ENCODE measurements at places on chromosomes 1 and 21. TPM values are rescaled to one million over a fixed set of nuclear protein-coding genes. Genes with fewer than 3 reads are reported as not detected.

Gene MORN1
- total RNA-seq, result 24.2 TPM

Gene RXFP4
- total RNA-seq, result not detected

Gene IFFO2
- 6.2 TPM for total RNA-seq

Gene MAB21L3
- total RNA-seq, result not detected

Gene FCRLB
- total RNA-seq, result 0.24 TPM

Gene KRTAP12-1
- total RNA-seq, result not detected

Gene ATAD3A
- total RNA-seq, result 19.8 TPM

Gene KCNJ6
- not detected for total RNA-seq

Gene SH2D1B
- not detected for total RNA-seq

- no peak for DNase-seq
These were observed 91.4 kb upstream of the LYPLAL1 start for GRCh38 chr1:219081943-219082925.

DNA sequence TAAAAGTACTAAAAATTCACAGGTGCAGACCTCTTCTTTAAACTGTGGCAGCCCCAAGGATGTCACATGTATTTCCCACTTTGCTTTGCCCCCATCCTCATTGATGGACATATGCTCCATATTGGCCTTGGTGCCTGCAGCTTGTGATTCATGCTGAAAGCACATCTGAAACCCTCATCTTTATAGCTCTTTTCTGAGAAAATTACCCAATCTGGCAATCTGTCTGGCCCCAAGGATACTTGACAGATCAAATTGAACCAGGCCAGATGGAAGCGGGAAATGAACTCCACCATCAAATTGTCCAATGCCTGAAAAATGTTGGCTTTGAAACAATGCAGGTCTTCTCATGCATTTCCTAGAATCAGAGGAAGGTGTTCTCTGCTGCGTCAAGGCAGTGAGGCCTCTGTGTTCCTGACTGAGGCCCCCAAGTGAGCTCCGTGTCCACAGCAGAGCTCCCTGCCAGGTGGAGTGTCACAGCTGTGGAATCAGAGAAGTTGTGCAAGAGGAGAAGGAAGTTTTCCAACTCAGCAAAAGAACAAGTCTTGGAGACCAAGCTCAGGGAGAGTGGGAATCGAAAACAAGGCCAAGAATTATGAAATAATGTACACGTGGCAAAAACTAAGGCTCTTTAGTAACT, 323.7 kb downstream of the PLPP3 start:
- peak; percentile 74 for DNase-seq

GRCh38 chr1:21066356-21067012, 110.2 kb downstream of the EIF4G3 start:
- DNase-seq, result no peak

DNA sequence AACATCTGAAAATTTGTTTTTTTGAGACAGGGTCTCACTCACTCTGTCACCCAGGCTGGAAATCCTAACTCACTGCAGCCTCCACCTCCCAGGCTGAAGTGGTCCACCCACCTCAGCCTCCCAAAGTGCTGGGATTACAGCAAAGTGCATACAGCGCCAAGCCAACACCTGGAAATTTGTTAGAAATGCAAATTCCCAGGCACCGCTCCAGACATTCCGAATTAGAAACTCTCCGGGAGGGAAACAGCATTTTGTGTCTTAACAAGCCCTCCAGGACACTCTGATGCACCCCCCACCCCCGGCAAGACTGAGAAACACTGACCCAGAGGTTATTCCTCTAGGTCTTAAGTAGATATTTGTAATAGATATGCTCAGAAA, 49.1 kb downstream of the ARID4B start:
- no peak for DNase-seq

DNA sequence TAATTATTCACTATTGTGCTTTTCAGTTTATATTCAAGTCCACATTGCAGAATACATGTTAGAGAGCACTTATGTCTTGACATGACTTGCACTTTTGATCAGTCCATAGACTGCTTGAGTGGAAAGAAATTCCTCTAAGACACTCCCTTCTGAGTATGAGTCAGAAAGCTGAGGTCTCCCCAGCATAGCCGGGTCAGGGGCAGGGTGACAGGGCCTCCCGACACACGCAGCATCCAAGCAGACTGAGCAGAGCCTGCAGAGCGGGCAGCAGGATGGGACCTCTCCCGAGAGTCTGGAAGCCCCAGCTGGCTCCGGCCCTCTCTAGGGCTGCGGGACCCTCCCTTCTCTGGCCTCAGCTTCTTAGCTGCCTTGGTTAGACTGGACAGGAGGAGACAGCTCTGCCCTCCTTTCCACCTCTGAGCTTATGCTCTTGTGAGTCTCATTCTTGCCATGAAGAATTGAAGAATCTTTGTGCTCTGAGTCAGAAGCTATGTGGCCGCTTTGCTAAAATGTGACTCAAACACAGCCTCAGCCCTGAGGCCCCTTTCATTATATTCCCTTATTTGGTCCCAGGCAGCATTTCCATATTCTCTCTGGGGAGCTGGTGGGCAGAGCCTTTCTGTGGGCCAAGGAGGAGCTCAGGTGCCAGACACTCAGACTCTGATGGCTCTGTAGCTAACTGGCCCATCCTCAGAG, 11.2 kb upstream of the CAPN2 start:
- peak; percentile 60 for DNase-seq

DNA sequence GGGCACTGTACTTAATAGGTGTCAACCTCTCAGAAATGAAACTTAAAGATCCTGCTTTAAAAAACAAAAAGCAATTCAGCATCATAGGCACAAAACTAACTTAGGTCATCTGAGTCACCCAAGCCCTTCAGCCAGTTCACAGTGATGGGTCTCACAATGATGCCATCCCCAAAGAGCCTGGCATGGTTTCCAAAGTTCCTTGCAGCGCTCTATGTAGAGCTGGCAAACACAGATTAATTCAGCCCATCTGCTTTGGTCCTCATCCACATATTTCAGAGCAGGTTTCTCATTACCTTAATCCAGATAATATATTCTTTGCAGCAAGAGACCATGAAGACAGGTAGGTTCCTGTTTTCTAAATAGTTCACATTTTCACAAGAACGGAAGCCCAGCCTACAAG, 14.6 kb upstream of the PLA2G2C start:
- DNase-seq, result no peak

- DNase-seq, result no peak
These were observed at the start of gene NHLH2 for GRCh38 chr1:115840605-115841460. Gene NHLH2, minus strand, starts transcription at chr1:115841126. Its CDS starts 2,754 bp downstream, at chr1:115838372.

DNA sequence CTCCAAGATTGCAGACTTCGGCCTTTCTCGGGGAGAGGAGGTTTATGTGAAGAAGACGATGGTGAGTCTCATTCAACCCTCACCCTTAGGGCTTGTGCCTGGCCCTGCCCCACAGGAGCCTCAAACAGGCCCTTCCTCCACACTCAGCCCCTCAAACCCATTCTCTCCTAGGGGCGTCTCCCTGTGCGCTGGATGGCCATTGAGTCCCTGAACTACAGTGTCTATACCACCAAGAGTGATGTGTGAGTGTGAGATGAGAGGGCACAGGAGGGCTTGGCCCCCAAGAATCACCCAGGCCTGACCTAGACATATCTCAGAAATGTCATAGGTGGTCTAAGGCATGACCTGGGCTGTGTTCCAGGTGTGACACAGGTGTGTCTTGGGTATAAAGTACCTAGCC, 18.3 kb upstream of the MPL start:
- DNase-seq, result no peak

DNA sequence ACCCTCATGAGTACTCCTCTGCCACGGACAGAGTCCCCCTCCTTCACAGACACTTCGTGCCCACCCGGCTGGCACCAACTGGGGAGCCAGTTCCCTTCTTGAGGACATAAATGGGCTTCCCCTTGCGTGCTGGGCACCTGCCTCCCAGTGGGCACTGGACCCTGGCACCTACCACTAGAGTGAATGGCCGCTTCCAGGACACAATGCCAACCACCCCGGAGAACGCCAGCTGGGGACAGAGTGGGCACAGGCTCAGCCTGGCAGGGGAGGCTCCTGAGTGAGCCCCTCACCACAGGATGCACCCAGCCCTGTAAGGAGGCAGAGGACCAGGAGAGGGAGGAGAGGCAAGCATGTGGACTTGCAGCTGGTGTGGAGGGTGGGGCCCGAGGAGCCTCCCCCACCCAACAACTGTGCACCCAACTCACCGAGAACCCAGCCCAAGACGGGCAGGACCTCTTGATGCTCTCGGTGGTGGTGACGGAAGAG, 1.0 kb downstream of the ENTREP3 start:
- no peak for DNase-seq

GRCh38 chr1:181397845-181398244, 85.5 kb upstream of the CACNA1E start:
- DNase-seq, result no peak

GRCh38 chr21:17476006-17476405, 36.8 kb upstream of the CXADR start:
- no peak for DNase-seq

DNA sequence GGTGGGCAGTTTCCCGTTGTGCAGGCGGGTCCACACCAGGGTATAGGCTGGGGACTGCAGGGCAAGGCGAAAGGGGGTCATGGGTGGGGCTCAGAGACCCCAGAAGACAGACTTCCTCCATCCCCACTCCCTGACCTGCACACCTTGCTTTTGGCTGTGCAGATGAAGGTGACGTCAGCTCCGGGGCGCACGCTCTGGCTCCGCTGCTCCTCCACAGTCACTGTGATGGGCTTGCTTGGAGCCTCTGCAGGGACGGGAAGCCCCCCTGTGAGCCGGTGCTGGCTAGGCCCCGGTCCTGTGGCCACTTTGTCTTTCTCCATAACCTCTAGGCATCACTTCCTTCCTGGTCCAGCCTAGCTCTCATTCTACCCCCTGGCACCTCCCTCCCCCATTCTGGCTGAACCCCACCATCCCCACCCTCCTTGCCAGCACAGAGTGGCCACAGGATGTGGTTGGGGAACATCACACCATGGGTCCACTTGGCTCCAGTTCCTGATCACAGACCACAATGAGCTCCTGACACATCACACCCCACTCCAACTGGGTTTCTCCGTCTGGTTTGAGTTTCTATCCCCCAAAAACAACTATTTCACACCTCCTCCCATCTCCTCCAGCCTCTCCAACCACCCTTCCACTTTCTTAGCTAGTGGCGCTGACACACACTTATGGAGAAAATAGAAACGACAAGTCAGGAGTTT, 45.2 kb downstream of the LDLRAD2 start:
- DNase-seq, result no peak

- DNase-seq, result no peak
These were observed 1.4 kb downstream of the NPPB start for GRCh38 chr1:11857164-11857851.

DNA sequence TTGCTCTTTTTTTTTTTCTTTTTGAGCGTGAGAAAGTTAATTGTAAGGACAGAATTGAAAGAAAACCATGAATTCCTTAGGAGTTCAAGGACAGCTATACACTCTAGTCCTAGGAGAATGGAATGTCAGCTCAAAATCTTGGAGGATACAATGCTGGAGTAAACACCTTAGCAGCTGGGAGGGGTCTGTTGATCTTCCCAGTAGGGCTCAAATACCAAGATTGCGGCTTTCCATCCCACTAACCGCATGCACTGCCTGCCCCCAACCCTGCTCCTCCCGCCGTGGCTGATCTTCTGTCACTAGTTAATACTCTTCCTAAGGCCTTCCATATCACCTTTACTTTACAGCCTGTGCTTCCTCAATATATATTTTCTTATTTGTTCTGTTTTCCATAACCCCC, 2.6 kb upstream of the PDC start:
- no peak for DNase-seq

- no peak for DNase-seq
These were observed 7.6 kb downstream of the ENO1 start for GRCh38 chr1:8870616-8871538.

DNA sequence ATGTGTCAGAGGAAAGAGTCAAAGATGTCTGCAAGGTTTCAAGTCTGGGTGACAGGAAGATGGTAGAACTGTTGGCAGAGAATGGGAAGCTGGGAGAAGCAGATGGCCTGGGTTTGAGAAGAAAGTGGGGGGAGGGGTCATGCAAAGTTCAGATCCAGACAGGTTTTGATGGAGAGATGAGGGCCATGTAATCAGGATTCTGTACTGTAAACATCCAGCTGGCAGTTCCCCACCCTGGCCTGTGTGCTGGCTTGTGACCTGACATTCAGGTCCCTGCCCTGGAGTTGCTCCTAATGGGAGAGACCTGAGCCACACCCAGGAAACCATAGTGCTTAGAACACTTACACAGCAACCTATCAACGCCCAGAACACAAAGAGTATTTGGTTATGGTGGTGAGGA, 15.6 kb upstream of the ETV3 start:
- no peak for DNase-seq

DNA sequence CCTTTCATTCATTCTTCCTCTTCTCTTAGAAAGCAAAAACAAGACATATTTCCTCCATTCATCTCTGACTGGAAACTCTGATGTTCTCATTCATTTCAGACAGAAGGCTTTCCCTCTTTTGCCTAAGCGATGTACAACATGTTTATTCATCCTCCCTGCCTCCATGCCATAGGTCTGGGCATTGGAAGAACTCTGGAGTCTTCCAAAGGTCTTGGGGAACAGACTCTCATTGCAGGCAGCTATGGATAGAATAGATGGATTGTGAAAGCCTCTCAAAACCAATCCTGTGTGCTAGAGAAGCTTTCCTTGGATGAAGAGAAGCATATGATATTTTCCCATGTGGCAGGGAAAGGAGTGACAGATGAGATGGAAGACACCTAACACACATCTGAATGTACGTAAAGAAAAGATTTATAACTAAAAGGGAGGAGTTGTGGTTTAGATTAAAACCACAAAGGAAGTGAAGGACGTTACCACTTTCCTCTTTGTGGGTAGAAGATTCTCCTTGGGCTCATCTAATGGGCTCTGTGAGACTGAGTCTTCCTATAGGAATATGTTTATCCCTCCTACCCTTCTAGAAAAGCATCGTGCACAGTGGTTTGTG, 38.7 kb downstream of the BCL9 start:
- no peak for DNase-seq

DNA sequence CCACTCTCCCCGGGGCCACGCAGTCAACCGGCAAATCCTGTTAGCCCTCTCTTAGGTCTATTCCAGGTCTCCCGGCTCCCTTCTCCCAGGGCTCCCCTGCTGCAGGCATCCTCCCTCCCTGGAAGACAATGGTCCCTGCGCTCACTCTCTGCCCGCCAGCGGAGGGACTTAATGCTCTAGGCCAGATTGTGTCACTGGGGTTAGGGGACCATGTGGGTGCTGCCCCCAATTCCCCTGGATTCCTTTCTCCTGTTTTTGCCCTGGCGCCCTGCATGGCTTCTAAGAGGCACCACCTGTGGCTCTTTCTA, 8.2 kb downstream of the FAM131C start:
- DNase-seq, result no peak

- DNase-seq, result no peak
These were observed 16.5 kb downstream of the PLEKHA6 start for GRCh38 chr1:204343247-204343646.

DNA sequence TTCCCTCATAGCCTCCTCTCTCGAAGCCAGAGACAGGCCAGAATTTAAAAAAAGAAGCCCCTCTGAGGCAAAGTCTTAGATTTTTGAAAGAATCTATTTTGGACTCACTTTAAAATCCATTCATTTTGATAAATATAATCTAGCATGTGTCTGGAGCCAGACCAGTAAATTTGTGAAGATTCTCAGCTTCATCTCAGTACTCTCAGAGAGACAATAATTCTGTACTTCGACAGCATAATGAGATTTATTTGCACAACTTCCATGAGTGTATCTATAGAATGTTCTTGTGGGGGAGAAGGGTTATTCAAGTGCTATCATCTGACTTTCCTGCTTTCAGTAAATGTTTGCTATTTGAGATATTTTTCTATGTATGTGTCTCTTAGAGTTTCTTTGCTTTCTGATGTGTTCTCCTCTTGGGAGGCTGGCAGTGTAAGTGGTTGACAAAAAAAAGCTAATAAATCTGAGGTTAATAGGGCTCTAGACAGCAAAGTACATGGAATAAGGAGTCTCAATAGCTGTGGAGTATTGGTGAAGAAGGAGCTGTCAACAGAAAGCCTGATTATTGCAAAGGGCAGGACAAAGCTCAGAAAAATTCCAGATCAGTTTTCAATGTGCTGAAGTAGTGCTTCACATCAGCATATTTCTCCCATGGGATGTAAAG, 223.0 kb downstream of the PTBP2 start:
- no peak for DNase-seq

All from ovary (tissue), 10 donors.